CD8-positive, alpha-beta memory T cell (primary cell): ENCODE measurements at places on chromosomes 2 and 18. TPM values are rescaled to one million over a fixed set of nuclear protein-coding genes. Genes with fewer than 3 reads are reported as not detected.

GRCh38 chr2:200216310-200216709 is 90.2 kb upstream of the SPATS2L start:
- no peaks in the 10 kb centered on the region for H3K36me3 ChIP-seq
- H3K4me1 ChIP-seq, result no peaks in the 10 kb centered on the region
- H3K4me3 ChIP-seq, result no peak overlapping the region
- DNase-seq, result no peak
- no peaks in the 10 kb centered on the region for H3K27me3 ChIP-seq
- H3K27ac ChIP-seq, result no peak overlapping the region

- no peaks in the 10 kb centered on the region for H3K27me3 ChIP-seq
- no peak overlapping the region for H3K27ac ChIP-seq
- no peaks in the 10 kb centered on the region for H3K36me3 ChIP-seq
- no peaks in the 10 kb centered on the region for H3K4me1 ChIP-seq
These were observed 20.5 kb downstream of the CARF start for GRCh38 chr2:202932425-202933138.

DNA sequence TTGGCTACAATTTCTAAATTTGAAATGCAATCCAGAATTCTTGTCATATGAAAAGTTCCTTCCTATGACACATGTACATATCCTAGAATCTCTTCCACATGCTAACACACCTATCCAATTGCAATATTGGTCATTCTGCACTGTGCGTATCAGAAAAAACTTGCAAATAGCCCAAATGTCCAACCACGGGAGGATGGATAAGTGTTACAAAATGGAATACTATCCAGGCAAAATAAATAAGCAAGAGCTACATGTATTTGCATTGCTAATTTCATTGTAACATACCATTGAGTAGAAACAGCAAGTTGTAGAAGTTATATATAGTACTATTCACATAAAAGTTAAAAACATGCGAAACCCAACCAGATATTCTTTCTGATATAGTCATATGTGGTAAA is 15.6 kb upstream of the RHOB start:
- no peak overlapping the region for H3K4me3 ChIP-seq
- no peak overlapping the region for H3K27ac ChIP-seq
- no peaks in the 10 kb centered on the region for H3K4me1 ChIP-seq
- no peak for DNase-seq
- no peaks in the 10 kb centered on the region for H3K27me3 ChIP-seq

The CYP1B1 gene
- 19.4 TPM for total RNA-seq

The KLHL29 gene
- total RNA-seq, result 0.13 TPM
